ENCODE measurements at places on chromosomes 7 and 10.

DNA sequence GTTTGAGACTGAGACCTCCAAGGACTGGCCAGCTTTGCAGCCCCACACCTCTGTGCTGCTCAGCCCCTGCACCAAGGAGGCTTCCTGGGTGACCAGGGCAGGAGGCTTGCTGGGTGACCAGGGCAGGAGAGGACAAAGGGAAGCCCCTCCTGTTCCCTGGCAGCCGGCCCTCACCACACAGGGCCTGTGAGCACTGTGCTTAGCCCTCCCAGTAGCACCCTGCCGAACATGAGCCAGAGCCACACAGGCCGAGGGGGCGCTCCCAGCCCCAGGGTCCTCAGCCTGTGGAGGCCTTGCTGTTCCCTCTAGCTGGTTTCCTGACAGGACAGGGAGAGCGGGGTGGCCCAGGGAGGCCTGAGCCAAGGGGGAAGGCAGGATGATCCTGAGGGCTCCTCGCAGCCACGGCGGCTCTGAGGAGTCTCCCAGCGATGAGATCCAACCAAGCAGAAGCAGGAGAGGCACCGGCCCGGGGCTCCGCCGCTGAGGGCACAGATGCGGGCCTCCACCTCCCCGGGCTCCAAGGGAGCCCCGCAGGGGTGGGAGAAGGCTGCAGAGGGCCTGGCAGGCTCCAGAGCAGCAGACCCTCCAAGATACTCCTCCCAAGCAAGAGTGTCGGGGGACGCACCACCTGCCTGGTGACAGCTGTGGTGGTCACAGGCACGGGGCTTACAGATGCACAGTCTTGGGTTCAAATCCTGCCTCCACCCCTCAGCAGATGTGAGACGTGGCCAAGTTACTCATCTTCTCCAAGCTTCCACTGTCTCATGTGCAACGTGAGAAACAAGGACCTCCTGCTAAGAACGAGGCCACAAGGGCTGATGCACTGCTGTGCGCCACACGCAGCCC is 22.5 kb downstream of the WDR86 start:
- DNase-seq, result no peak

DNA sequence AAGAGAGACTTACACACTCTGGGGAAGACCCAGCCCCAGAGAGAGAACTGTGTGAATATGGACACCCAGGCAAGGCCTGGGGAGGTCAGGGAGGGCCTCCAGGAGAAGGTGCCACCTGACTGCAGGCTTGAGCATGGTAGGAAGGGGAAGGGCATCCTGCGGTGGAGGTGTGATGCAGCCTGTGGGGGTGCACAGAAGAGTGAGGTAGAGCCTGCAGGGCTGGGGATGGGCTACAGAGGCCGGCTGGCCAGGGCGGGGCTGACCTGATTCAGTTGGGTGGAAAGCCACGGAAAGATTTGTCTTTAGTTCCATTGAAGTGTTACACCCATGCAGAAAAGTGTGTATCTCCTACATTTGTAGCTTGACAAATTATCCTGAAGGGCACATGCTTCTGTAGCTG is 47.6 kb downstream of the ZMIZ1 start:
- no peak for DNase-seq

- no peak for DNase-seq
These were observed 39.7 kb downstream of the CARD11 start for GRCh38 chr7:3003936-3004335.

- no peak for DNase-seq
These were observed 172.3 kb downstream of the C1GALT1 start for GRCh38 chr7:7354674-7355073.

DNA sequence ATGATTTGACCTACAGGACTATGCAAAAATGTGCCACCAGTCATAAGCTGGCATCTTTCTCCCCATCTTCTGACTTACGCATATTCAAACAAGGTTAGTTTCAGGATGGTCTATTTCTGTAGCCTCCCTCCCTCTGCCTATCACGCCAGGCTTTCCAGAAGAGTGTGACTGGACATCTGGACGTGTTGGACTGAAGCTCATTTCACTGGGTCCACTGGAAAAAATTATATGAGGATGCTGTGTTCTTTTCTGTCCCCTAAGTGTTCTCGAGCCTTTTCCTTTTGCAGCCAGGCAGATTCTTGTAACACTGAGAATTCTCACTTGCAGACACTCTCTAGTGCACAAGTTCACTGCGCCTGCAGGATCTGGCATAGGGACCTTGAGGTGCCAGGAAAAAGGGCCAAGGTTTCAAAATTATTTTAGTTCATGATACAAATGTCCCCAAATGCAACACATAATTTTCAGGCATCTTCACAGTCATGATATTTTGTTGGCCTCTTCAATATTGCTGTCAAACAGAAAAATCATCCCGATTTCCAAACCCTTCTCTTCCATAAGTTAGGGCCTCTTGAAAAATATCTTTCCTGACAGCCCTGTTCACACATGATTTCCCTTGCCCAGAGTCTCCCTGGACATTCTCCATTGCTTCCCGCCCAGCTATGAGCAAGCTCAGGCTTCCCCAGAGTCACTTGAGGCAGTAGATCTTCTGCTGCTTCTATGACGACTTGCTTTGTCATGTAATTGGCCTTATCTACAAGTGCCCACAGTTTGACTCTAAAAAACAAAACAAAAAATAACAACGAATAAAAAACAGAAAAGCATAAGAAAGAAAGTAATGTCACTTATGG is 170.4 kb downstream of the BMPER start:
- DNase-seq, result no peak

DNA sequence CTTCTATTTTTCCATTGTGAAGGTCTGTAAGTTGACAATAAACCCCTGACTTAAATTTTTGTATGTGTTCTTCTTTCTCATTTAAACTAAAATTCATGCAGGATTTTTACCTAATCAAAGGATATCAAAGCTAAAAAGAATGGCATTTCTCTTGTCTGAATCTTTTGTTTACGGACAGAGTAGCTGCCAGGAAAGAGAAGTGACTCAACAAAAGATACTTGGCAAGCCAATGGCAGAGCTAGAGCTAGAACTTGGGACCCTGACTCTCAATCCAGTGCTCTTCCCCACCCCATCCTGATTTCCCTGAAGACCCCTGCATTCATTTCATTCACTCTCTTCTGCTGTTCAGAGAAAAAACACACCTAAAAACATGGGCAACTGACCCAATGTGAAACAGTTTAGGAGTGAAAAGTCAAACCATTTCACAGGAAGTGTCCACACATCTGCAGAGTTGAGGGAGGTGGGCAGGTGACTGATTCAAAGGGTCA is 40.2 kb upstream of the PDLIM1 start:
- DNase-seq, result no peak

DNA sequence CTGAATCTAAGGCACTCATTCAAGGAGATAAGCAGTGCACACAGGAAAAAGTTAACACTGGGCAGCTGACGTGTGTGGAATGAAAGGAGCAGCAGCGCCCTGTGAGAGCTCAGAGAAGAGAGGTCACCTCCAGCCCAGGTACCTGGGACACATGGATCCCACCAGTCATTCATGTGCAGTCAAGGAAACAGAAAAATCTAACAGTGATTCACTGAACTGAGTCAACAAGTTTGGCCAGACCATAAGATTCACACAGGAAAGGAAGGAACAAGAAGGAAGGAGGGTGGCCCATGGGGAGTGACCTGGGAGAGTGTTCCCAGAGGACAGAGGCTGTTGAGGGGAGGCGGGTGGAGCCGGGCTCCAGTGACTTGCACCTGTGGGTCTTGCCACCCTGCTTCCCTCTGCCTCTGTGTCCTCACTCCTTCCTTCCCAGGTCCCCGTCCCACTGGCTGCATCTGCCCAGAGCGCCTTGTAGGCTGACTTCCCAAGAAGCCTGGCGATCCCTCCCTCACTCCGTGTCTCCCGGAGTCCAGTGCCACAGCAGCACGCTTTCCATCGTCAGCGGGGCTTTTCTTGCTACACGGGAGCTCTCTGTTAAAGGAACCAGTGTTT is 27.7 kb downstream of the RNF32 start:
- no peak for DNase-seq

DNA sequence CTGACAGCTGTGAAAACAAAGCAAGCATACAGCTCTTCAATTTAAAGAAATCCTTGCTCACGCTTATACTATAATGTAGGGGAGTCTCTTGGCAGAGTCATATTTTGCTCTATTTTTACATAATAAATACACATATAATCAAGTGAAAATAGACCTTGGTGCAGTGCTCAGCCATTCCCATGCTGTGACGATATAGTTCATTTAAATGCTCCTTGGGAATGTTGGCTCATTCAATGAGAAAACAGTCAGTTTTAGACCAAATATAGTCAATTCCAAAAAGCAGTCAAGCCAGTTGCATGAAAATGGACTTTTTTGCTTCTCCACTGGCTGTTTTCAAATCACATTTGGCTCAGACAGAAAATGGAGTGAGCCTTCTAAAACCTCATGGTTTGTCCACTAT is 587.4 kb downstream of the SUGCT start:
- no peak for DNase-seq

DNA sequence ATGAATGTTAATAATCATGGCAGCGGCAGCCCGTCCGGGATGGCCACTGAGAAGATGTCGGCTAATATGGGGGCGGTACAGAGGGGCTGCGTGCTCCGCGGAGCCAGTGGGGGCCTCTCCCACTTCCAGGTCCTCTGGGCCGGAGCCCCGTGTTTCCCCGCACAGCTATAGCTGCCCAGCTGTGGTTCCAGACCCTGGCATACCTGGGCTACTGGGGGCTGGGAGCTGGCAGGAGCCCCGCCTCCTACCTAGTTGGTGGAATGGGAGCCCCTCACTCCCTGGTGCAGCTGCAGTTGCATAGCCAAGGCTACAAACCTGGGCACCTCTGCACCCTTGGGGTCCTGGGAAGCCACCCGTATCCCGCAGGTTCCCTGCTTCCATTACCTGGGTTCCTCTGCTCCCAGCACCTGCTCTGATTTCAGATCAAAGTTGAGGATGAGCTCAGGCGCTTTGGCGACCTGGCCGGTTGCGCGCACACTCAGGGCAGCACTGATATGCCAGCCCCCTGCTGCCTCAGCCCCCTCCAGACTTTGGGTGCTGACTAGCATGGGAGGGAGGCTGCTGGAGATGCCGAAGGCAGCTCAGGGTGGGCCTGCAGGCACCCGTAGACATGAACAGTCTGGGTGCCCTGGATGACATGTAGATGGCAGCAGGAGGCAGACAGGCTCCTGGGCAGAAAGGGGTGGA is 236.5 kb upstream of the SEMA3D start:
- no peak for DNase-seq

- no peak for DNase-seq
These were observed 21.7 kb upstream of the PRSS58 start for GRCh38 chr7:142279601-142280000.

Measured in AG04449 (cell line).